ENCODE measurements at places on chromosomes 4 and X. TPM values are rescaled to one million over a fixed set of nuclear protein-coding genes. Genes with fewer than 3 reads are reported as not detected.

GRCh38 chr4:108833046-108833445, 70.2 kb upstream of the ETNPPL start:
- DNase-seq = no peak

DNA sequence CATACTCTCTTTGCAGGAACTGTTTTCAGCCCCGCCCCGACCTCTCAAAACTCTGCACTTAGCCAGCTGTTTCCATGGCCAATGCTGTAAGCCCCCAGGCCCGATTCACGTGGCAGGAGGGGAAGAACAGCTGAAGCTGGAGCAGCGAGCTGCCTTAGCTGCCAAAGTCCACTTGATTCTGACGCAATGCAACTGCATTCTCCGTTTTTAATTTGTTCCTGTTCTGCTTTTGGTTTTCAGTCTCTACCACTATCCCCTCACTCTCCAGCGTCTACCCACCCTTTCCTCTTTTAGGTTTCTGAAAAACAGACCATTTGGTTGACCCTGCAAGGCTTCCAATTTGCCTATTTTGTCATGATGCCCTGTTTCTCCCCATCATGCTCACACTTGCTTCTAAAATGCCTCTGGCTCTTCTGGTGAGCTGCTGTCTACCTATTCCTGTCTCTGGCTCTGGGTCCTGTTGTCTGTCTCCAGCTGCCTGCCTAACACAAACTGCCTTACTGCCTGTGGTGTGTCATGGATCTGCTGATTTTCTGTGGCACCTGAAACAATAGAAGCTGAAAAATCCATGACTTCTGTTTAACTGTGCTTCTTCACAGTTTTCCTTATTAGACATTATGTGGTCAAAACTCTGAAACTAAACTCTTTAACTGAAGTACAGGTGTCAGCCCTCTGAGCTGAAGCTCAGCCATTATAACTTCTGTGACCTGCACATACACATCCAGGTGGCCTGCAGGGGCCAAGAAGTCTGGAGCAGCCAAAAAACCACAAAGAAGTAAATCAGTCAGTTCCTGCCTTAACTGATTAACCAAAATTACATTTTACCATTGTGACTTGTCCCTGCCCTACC, 160.5 kb upstream of the AGTR2 start:
- DNase-seq = peak; percentile 56

Gene ARMCX5
- total RNA-seq = 8.9 TPM

DNA sequence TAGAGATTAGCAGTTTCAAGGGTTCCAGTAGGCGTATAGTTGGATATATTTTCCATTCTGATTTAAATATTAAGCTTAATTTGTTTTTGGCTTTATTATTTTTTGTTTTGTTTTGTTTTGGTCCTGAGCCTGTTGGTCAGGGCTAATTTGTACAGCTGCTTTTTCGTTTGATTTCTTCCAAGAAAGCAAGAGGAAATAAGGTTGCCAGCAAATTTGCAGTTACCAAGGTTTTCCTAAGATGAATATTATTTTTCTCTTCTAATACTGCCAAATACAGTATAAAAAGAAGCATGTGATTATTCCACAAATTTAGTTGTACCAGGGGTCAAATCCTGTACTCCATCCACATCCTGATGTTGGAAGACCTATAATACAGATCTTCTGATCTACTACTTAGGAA, 24.9 kb downstream of the PLAC1 start:
- DNase-seq = no peak

DNA sequence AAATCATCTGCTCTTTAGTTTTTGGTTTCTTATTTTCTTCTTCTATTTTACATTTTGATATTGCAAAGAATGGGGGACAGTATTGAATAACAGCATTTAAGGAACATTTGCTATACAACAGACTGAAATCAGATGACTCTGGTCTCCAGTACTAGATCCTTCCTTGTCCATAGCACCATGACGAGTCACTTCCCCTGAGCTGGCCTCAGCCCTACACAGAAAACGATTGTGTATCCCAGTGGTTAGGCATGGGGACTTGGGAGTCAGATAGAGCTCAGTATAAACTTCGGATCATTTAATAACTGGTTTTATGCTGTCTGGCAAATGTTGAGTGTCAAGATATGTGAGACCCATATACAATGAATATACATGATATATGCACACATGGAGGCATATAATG, 44.7 kb upstream of the BEX4 start:
- DNase-seq = no peak

Gene TCEAL6
- total RNA-seq = not detected

- DNase-seq = peak; percentile 61
Measured at GRCh38 chrX:68947882-68948605, 119.2 kb downstream of the EFNB1 start.

- peak; percentile 74 for DNase-seq
Measured at GRCh38 chrX:338281-338835, 19.8 kb upstream of the GTPBP6 start.

- DNase-seq = no peak
Measured at GRCh38 chr4:119490335-119490734, 138.3 kb downstream of the PDE5A start.

Gene GLOD5
- not detected for total RNA-seq

- peak; percentile 63 for DNase-seq
Measured at GRCh38 chr4:1500231-1500965, 94.2 kb upstream of the NKX1-1 start.

DNA sequence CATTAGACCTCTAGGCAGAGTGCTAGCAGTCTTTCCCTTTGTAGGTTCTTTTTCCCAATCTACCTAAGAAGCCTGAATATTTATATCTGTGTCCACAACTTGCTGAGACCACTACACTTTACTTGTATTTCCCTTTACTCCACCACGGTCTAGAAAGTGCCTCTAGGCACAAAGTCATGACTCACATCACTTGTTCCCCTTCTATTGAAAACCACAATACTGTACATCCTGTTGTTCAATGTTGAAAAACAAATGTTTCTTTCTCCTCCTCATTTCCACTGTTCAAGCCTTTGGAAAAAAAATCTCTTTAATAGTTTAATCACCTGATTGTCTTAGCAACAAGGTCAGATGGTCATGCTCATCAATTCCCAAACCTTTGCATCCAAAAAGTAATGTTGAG, 326.7 kb downstream of the GUCY2F start:
- no peak for DNase-seq

Measured in spleen (tissue), 13 donors.